ENCODE measurements at places on chromosomes 5 and 9.

DNA sequence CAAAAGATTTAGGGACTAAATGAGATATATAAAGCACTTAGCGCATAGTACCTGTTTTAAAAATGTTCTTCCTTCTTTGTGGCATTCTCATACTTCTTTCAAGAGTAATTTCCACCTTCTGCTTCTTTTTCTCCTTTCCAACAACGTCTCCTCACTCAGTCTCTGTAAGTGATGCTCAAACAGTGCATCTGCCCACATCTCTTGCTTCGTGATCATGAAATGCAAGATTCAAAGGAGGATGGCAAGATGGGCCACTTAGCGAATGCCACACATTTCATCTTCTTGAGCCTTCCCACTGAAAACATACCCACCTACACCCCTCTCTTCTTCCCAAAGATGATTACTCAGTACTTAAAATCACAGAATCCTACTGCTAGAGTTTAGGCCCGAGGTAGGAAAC lies 36.9 kb downstream of the MACIR start:
- DNase-seq, result no peak

DNA sequence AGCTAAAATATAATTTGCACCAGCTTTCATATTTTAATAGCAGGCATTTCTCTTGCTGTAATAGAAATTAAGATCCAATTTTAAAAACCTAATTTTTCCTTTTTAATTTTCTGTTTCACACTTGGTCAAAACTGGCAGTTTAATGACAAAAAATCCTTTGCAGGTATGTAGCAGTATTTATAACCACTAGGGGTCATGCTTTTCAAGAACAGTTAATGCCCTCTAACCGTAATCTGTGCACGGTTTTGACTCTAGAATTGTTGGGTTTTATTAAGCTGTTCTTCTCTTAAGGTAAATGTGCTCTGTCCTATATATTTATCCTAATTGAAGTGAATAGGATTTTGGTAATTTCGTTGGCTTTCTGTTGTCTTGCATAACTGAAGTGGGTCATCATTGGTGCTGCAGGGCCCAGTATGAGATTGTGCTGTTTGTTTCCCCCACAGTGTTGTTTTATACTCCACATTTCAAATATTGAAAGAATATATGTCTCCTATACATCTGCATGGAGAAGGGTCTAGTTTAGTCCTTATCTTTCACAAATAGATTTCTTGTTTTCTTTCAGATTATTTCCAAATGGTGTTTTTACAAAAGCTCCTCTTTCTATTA lies 107.4 kb downstream of the SCAMP1 start:
- DNase-seq, result peak; percentile 53

GRCh38 chr5:68409259-68409658 lies 193.7 kb downstream of the PIK3R1 start:
- peak; percentile 64 for DNase-seq

GRCh38 chr5:108911055-108911454 lies 163.4 kb downstream of the FER start:
- no peak for DNase-seq

DNA sequence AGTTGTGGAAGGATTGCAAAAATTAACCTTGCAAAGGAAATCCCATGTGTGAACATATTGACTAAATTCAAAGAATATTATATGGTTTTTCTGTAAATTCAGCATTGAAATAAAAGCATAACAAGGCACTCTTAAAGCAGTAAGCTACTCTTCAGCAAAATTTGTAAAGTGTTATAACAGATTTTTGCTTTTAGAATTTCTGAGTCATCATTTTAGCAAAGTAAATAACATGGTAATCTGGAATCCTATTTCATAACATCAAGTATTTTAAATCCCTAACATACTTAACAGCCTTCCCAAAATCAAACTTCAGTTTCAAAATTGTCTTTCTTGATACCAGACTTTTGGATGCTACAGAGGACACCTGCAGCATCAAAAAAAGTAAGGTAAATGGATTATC lies 436.0 kb upstream of the CDH9 start:
- no peak for DNase-seq

DNA sequence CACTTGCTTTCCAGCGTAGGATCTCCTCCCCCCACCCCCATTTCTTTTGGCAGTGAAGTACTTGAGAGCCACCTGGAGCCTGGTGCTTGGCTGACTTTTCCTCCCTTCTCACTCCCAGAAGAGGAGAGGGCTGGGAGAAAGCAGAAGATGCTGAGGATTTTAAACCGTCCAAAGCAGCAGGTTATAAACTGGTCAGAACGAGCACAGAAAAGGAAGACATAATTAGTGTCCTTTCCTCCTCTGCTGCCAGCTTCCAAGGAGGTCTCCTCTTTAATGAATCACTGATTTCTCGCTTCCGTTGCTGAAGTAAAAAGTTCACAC lies 563 bp upstream of the FGF10 start:
- no peak for DNase-seq

GRCh38 chr5:73126381-73126780 lies 6.0 kb downstream of the TMEM171 start:
- DNase-seq, result no peak

DNA sequence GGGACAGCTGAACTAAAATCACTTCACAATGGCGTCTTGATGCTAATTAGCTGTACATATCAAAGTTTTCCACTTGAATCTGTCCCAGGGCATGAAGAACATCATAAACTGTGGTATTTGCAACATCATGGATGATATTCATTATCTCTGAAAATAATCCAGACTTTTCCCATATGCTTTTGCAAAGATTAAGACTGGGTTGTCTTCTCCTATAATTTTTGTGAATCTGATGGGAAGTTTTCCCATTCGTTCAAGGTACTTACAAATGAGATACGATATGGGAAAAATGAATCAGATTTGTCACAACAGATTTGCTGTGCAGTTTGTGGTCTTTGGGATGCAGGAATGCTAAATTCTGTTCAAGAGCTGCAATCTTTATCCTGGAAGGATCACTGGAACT lies 17.4 kb upstream of the ADAMTS16 start:
- DNase-seq, result no peak

- no peak for DNase-seq
Observed at GRCh38 chr5:16508730-16509531, 43.3 kb upstream of the ZNF622 start.

- DNase-seq, result peak; percentile 79
Observed at GRCh38 chr5:65721720-65722574, at the start of the genes NLN and SGTB. TSS of gene NLN (plus strand) at chr5:65722205. CDS start at chr5:65722374, 169 bp downstream. TSS of gene SGTB (minus strand) at chr5:65722109. CDS start at chr5:65720807, 1,302 bp downstream.

DNA sequence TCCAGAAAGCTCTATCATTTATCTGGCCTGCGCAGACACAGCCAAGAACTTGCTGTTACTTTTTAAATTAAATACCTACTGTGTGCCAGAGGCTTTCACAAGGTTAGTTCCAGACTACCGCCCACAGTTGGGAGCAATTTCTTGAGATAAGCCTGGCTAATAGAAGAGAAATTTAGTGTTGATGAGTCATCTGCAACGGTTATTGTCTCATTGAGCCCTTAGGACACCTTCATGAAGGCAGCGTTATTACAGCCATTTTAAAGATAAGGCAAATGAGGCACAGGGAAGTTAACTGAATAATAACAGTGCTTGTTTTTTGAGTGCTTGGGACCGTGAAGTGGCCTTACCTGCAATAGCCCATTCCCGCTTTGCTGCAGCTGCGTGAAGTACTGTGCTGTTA lies 292.9 kb upstream of the MSX2 start:
- no peak for DNase-seq

- DNase-seq, result no peak
Observed at GRCh38 chr9:94824913-94825610, 98.6 kb downstream of the AOPEP start.

DNA sequence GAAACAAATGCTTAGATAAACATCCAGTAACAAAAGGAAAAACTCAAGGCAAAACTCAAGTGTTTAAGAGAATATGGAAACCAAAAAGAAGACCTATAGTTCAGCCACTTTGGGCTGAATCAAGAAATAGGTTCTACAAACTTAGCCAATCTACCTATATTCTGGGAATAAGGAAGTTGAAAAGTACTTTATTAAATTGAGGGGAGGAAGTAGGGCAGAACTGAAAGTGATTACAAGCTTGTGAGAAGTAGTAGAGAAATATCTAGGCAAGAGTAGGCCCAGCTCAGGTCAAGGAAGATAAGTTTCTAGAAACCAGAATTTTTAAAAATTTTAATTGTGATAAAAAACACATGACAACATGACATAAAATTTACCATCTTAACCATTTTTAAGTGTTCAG lies 384.8 kb upstream of the PCSK5 start:
- DNase-seq, result no peak

DNA sequence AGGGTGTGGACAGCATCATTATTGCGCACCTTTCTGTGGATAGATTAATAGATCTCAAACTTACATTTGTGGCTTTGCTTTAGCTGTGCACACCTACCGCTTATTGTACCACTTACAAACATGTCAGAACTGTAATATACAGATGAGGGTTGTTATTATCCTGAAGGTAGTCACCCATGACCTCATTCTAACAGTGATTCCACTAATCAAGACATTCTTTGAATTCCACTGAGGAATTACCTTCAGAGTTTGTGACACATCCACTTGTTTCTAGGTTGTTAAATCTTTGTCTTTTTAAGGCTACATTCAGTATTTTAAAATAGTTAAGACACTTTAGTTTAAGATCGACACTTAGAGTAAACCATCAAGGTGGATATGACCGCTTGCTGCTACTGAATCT lies 7.8 kb downstream of the KCNV2 start:
- no peak for DNase-seq

GRCh38 chr9:120612218-120612617 lies 32.3 kb upstream of the CDK5RAP2 start:
- DNase-seq, result no peak

- DNase-seq, result no peak
Observed at GRCh38 chr5:139236479-139236878, 38.3 kb upstream of the SIL1 start.

GRCh38 chr9:91043811-91044175 lies 242.2 kb downstream of the SYK start:
- peak; percentile 41 for DNase-seq

DNA sequence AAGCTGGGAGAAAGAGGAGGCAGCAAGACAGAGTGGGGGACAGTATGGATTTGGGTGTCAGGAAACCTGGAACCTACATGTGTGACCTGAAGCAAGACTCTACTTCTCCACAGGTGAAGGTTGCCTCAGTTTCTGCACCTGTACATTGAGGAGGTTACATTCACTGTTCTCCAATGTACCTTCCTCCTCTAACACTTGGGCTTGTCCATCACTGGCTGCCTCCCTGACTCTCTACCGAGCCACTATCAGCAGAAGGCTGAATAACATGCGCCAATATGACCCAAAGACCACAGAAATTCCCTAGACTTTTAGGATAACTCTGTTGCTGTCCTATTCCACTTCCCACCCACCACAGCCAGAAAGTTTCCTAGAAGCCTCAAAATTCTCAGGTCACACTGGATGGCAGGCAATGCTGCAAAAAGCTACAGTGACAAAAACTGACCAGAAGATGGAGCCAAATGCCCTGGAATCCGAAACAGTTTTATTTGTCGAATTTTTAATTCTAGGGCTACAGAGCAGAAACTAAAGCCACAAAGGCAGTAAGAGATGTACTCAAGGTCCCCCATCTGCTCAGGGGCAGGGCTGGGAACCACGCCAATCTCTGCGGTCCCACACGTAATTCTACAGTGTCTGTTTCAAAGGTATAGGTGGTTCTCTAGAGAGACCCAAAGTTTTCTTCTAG lies 64.4 kb downstream of the FAM114A2 start:
- peak; percentile 41 for DNase-seq

- DNase-seq, result peak; percentile 85
Observed at GRCh38 chr5:88769165-88769564, 113.8 kb downstream of the MEF2C start.

- no peak for DNase-seq
Observed at GRCh38 chr5:6159832-6160430, 218.4 kb downstream of the MED10 start.

- peak; percentile 18 for DNase-seq
Observed at GRCh38 chr9:136488247-136489214, 5.7 kb upstream of the SEC16A start.

DNA sequence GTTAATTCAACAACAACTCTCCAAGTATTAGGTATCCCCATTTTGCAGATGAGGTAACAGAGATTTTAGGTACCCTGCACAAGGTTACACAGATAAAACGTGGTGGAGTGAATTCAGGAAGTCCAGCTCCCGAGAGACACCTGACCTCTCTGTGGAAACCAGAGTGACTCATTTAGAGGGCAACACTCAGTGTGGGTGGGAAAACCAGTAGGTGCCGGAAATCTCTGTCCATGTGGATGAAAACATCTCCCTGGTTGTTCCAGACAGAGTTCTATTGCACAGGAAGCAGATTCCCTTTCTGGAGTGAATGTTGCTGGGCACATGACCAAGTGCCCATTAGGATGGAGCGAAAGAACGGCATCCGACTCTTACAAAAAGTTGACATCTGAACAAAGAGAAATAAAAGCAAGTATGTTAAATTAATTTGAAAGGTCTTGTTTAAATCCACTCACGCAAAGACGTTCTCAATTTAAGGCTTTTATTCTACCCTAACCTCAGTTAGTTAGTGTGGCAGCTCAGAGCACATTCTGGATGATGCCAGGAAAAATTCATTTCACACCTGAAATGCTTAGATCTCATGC lies 391.9 kb upstream of the WWC1 start:
- peak; percentile 47 for DNase-seq

- DNase-seq, result peak; percentile 40
Observed at GRCh38 chr9:111839387-111839786, 44.6 kb upstream of the SHOC1 start.

- DNase-seq, result no peak
Observed at GRCh38 chr9:94017939-94018531, 62.9 kb upstream of the BARX1 start.

DNA sequence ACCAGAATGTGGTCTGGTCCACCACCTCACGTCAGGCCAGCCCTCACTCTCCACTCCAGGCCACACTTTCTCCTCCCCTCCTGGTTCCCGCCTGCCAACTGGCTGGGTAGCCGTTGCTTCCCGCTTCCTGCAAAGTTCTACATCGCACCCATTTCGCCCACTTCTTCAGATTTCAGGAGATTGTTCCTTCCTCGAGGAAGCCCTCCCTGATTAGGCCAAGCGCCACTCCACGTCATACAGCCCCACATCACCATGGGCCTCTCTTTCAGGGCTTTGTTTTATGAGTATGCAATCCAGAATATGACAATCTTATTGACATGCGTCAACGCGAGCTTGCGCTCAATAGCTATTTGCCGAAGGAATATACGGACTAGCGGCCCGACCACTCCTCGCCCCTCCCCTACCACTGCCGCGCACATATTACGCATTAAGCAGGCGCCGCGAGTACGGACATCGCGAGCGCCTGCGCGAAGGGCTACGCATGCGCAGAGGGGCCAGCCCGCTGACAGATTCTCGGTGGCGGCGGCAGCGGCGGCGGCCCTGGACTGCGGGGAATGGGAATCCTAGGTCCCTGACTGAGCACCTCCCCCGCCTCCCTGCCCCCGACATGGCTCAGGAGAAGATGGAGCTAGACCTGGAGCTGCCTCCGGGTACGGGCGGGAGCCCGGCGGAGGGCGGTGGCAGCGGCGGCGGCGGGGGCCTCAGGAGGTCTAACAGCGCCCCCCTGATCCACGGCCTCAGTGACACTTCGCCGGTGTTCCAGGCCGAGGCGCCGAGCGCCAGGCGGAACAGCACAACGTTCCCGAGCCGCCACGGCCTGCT lies 74.7 kb downstream of the PIP5K1B start:
- DNase-seq, result peak; percentile 94

- no peak for DNase-seq
Observed at GRCh38 chr5:139644646-139645429, 3.3 kb upstream of the CXXC5 start.

GRCh38 chr5:109247986-109248385 lies 161.8 kb downstream of the PJA2 start:
- DNase-seq, result no peak

- no peak for DNase-seq
Observed at GRCh38 chr9:36950389-36950788, 83.7 kb downstream of the PAX5 start.

GRCh38 chr5:42108468-42108867 lies 183.4 kb downstream of the FBXO4 start:
- DNase-seq, result no peak

Data from fibroblast of skin of right quadriceps (primary cell).